Lung (tissue), 17 donors: ENCODE measurements at places on chromosomes 12 and 14. TPM values are rescaled to one million over a fixed set of nuclear protein-coding genes. Genes with fewer than 3 reads are reported as not detected.

GRCh38 chr12:14905269-14906004, 19.8 kb upstream of the MGP start:
- H3K27ac ChIP-seq, result peak overlapping the region; percentile 62
- no peaks in the 10 kb centered on the region for H3K36me3 ChIP-seq
- no peak overlapping the region for H3K4me3 ChIP-seq
- peak; percentile 37 for DNase-seq

DNA sequence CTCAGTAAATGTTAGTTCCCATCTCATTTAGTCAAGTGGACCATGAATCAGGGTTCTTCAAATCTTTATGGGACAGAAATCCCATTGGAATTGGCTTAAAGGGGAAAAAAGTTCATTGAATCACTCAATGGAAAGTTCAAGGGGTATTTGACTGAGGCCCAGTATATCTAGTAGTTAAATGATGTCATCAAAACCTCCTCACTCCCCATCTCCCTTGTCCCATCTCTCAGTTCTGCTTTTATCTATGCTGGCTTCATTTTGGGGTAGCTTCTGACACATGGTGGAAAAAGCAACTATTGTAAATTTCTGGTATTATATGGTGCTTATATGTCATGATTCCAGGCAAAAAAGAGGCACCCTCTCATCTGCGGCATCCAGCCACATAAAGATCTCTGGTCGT, 51.9 kb downstream of the DAAM1 start:
- no peak for DNase-seq
- H3K4me1 ChIP-seq, result peaks cover 61% of the 10 kb centered on the region
- no peak overlapping the region for H3K4me3 ChIP-seq
- H3K27me3 ChIP-seq, result no peaks in the 10 kb centered on the region

Gene APOF
- total RNA-seq, result 0.12 TPM

Gene OVCH1
- not detected for total RNA-seq

DNA sequence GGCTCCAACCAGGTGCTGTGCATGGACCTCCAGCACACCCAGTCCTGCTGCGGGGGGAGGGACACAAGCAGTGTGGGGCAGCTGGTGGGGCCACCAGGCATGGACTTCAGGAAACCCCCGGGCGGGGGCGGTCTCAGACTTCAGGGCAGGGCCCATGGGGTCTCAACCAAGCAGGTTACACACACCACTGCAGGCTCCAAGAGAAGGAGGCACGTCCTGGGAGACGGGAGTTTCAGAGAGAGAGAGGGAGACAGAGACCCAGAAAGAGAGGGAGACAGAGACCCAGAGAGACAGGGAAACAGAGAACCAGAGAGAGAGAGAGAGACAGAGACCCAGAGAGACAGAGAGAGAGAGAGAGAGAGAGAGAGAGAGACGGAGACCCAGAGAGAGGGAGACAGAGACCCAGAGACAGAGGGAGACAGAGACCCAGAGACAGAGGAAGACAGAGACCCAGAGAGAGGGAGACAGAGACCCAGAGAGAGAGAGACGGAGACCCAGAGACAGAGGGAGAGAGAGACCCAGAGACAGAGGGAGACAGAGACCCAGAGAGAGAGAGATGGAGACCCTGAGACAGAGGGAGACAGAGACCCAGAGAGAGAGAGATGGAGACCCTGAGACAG, 128.9 kb downstream of the NCOR2 start:
- no peak for DNase-seq
- no peaks in the 10 kb centered on the region for H3K27me3 ChIP-seq
- H3K27ac ChIP-seq, result no peak overlapping the region

GRCh38 chr12:127785540-127785939, 481.4 kb upstream of the TMEM132C start:
- no peaks in the 10 kb centered on the region for H3K27me3 ChIP-seq
- DNase-seq, result no peak
- H3K27ac ChIP-seq, result no peak overlapping the region
- H3K4me3 ChIP-seq, result no peak overlapping the region

DNA sequence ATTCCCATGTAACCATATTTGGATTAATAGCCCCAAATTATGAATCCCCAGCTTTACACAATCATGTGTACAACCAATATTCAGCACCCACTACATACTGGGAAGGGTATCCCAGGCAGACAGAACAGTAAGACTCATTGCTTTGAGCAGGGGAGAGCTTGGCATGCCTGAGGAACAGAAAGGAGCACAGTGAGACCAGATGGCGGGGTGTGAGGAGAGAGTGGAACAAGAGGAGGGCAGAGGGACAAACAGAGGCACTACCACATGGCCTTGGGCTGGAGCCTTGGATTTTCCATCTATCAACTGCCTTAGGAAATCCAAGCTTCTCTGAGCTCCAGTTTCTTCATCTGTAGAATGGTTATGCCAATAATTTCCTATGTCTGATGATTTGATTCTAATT, 3.8 kb downstream of the DGKA start:
- DNase-seq, result no peak
- no peak overlapping the region for H3K4me3 ChIP-seq
- H3K36me3 ChIP-seq, result no peaks in the 10 kb centered on the region
- H3K4me1 ChIP-seq, result peaks cover 19% of the 10 kb centered on the region

DNA sequence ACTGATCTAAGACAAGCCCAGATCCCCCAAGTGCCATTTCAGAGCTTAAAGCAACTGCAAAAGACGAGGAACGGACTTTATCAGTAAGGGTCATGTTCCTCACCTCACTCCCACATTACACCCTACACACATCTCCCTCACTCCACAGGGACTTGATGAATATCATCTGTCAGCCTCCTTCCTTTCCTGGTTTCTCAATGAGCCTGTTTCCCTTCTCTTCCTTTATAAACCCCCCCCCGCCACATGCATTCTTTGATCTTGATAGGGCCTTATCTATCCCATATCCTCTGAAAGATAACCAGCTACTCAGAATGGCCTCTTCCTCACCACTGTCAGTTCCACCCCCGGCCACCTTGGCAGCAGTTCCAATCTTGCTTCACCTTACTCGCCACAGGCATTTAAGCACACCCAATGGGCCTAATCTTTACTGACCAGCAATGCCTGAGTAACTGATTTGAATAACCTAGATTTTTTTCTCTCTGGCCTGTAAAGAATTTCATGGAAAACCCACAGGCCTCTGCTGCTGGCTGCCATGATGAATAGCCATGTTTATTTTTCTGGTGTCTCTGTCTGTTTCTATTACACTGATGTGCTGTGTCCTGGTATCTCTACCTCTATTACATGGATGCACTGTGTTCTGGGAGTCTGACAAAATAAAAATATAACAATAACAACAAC, 138.7 kb downstream of the PHLDA1 start:
- no peak for DNase-seq
- H3K27ac ChIP-seq, result no peak overlapping the region
- no peaks in the 10 kb centered on the region for H3K36me3 ChIP-seq
- H3K4me1 ChIP-seq, result no peaks in the 10 kb centered on the region
- H3K27me3 ChIP-seq, result no peaks in the 10 kb centered on the region
- no peak overlapping the region for H3K4me3 ChIP-seq

Gene KRT85
- total RNA-seq, result not detected

DNA sequence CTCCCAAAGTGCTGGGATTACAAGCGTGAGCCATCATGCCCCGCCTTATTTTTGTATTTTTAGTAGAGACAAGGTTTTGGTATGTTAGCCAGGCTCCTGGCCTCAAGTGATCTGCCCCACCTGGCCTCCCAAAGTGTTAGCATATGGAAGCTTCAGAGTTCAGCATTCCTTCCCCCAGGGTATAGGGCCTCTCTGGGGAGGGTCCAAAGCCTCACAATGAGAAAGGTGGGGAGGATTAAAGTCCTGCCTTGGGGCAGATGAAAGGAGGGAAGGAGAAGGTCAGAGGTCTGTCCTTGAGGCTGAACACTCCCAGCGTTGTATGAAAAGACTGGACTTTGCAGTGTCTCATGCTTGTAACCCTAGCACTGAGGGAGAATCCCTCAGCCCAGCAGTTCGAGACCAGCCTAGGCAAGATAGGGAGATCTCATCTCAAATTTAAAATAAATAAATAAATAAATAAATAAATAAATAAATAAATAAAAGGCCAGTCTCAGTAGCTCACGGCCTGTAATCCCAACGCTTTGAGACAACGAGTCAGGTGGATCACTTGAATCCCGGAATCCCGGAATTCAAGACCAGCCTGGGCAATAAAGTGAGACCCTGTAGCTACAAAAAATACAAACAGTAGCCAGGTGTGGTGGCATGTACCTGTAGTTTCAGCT, 22.0 kb upstream of the RCOR1 start:
- no peak for DNase-seq
- no peaks in the 10 kb centered on the region for H3K36me3 ChIP-seq
- no peak overlapping the region for H3K27ac ChIP-seq
- H3K4me1 ChIP-seq, result no peaks in the 10 kb centered on the region

Gene MIPOL1
- total RNA-seq, result 49.9 TPM

DNA sequence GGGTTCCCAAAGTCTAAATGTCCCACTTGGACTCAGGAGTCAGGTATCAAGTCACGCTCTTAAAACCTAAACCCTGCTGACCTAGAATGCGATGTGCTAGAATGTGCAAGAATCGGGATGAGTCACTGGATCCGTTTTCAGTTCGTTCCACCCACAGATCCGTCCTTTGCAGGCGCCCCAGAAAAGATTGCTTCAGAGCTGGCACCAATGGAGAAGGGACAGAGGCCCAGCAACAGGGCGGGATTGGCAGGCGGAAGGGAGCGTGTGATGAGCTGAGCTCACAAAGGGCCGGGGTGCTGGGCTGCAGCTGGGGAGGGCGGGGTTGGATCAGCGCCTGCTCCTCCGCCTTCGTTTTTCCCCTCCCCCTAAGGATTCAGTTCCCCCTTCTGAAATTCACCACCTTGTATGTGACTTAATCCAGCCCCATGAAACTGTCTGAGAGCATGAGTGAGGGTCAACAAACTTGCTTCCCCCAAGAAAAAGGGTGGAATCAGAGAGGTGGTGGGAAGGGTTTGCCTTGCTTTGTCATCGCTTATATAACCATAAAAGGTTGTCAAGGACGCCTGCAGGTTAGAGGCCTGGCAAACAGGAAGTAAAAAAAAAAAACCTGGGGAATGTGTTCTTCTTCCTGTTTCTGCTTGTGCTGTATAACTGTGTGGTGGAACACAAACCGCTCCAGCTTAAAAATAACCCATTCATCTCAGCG, 2.8 kb upstream of the UBC start:
- H3K27me3 ChIP-seq, result no peaks in the 10 kb centered on the region
- H3K27ac ChIP-seq, result peak overlapping the region; percentile 99
- DNase-seq, result peak; percentile 99
- H3K36me3 ChIP-seq, result peaks cover 15% of the 10 kb centered on the region
- peaks cover 11% of the 10 kb centered on the region for H3K4me1 ChIP-seq

- no peaks in the 10 kb centered on the region for H3K36me3 ChIP-seq
- H3K27me3 ChIP-seq, result peaks cover 27% of the 10 kb centered on the region
- peak; percentile 44 for DNase-seq
- no peak overlapping the region for H3K4me3 ChIP-seq
These were observed 900 bp upstream of the DPF3 start for GRCh38 chr14:72894623-72895378.

Gene RERG
- 20.1 TPM for total RNA-seq

- H3K4me1 ChIP-seq, result no peaks in the 10 kb centered on the region
- no peak overlapping the region for H3K4me3 ChIP-seq
- no peak for DNase-seq
- no peaks in the 10 kb centered on the region for H3K36me3 ChIP-seq
These were observed 63.1 kb downstream of the GLT1D1 start for GRCh38 chr12:128916425-128916824.

- no peak overlapping the region for H3K27ac ChIP-seq
- no peak for DNase-seq
- H3K4me1 ChIP-seq, result no peaks in the 10 kb centered on the region
- no peaks in the 10 kb centered on the region for H3K36me3 ChIP-seq
- H3K4me3 ChIP-seq, result no peak overlapping the region
These were observed 4.6 kb downstream of the FOXN4 start for GRCh38 chr12:109304485-109304884.

DNA sequence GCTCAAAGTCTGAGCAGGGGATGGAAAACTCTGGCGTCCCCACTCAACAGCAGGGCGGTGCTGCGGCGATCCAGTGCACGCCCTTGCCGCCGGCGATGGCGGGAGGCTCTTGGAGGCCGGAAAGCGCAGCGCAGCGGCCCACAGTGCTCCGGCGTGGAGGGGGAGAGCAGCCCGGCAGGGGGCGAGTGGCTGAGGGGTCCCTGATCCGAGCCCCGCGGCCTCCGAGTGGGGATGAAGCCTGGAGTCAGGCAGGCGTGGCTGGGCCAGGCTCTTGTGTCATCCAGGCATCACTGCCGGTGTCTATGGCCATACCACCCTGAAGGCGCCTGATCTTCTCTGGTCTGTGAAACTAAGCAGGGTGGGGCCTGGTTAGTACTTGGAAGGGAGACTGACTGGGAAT, 183.1 kb downstream of the ALG10 start:
- no peaks in the 10 kb centered on the region for H3K27me3 ChIP-seq
- no peak for DNase-seq
- H3K4me3 ChIP-seq, result no peak overlapping the region
- no peak overlapping the region for H3K27ac ChIP-seq
- H3K4me1 ChIP-seq, result no peaks in the 10 kb centered on the region

GRCh38 chr12:10716277-10716676, 6.8 kb downstream of the YBX3 start:
- peaks cover 7% of the 10 kb centered on the region for H3K36me3 ChIP-seq
- DNase-seq, result no peak
- no peak overlapping the region for H3K4me3 ChIP-seq
- peak overlapping the region; percentile 62 for H3K27ac ChIP-seq
- H3K27me3 ChIP-seq, result no peaks in the 10 kb centered on the region

GRCh38 chr12:6199531-6200255, 507 bp upstream of the CD9 start:
- peaks cover 22% of the 10 kb centered on the region for H3K4me1 ChIP-seq
- H3K4me3 ChIP-seq, result peak overlapping the region; percentile 24
- peak overlapping the region; percentile 95 for H3K27ac ChIP-seq
- peaks cover 19% of the 10 kb centered on the region for H3K27me3 ChIP-seq
- DNase-seq, result peak; percentile 58
- no peaks in the 10 kb centered on the region for H3K36me3 ChIP-seq

Gene NTF3
- 1.1 TPM for total RNA-seq

DNA sequence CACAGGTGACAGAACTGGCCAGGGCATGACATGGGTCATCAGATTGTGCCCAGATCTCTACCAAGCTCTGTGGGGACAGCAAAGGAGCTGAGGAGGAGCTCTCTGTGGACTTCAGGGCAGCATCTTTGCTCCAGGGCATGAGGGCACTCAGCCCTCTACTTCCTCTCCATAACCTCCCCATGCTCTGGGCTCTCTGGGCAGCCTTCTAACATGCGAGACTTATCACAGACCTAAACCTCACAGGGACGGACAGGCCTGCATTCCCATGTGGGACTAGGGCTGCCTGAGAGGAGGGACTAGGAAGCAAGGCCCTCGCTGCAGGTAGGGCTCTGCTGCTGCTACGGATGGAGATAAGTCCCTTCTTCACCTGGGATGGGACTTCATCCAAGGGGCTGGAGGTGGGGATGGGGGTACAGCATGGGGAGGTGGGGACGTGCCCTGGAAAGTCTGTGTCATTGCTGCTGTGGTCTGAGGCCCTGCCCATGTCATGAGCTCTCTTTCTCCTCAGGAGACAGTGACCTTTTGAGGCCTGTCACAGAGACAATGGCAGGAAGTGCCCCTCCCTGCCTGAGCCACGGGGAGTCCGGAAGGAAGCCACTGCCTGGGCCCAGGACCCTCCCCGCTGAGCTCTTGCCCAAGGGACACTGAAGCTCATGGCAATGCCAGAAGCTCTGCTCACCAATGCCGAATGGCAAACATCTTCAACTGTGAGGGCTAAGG, 44.1 kb downstream of the PITPNM2 start:
- H3K27me3 ChIP-seq, result no peaks in the 10 kb centered on the region
- no peak overlapping the region for H3K4me3 ChIP-seq
- H3K27ac ChIP-seq, result peak overlapping the region; percentile 78
- H3K4me1 ChIP-seq, result no peaks in the 10 kb centered on the region

Gene ABHD4
- total RNA-seq, result 34.0 TPM

- peaks cover 12% of the 10 kb centered on the region for H3K4me1 ChIP-seq
- H3K27ac ChIP-seq, result no peak overlapping the region
- H3K27me3 ChIP-seq, result no peaks in the 10 kb centered on the region
- no peak overlapping the region for H3K4me3 ChIP-seq
These were observed 95.0 kb downstream of the C12orf75 start for GRCh38 chr12:105425254-105426174.

Gene PRICKLE1
- total RNA-seq, result 12.7 TPM
